Stimulated activated CD4-positive, alpha-beta T cell treated with anti-CD3 and anti-CD28 coated beads, Interleukin-1b, Interleukin-23, amount 100 ng/mL, for 4 hours (primary cell): ENCODE measurements at places on chromosomes 7 and 10.

DNA sequence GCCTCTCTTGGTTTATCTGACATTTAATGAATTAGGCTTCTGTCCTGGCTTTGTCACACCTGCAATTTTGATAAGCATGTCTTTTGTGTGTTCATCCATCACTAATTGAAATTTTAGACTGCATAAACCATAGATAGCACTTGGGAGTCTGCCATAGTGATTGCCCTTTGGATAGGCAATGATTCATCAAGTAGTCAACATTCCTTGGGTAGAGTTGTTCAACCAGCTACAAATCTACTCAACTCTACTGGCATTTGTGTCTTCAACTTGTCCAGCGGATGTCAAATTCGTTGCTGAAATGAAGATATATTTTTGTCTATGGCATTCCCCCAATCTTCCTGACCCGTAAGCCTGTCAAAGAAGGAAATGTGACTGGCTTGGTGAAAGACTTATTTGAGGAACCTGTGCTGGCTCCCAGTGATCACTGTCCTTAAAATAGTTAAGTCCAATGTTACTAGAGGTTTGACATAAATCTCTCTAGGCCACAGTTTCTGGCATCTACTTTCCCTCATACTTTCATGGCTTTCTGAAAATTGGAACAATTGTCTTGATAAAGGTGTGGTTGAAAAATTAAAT lies 33.7 kb upstream of the CREB5 start:
- DNase-seq: no peak

DNA sequence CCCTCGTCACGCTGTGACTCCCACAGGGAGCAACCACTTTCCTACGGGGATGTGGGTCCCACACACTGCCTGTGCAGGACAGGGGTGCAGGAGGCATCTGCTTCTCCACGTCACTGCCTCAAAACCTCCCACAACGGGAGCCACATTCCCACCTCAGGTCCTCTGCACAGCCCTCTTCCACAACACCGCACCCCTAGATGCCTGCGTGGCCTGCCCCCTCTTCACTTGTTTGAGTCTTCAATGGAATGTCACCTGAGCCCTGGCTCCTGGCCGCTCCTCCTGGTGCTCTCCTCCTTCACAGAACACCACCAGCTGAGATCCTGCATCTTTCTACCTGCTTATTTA lies 73.6 kb downstream of the MAD1L1 start:
- no peak for DNase-seq

DNA sequence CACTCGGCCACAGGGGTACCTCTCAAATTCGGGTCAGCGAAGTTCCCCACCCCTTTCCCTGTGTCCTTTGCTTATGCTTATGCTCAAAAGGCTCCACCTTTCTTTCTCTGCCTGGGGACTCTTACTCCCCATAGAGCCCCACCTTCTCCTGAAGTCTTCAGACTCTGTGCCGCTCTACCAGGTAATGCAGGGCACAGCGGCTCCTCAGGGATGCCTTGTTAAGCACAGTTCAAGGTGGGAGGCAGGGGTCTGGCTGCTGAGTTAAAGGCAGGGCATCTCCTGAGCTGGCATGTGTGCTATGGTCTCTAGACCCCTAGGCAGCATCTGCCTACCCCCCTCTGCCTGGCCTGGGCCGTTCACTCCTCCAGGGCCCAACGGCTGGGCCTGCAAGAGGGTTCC lies 3.0 kb upstream of the CXCL12 start:
- no peak for DNase-seq

- DNase-seq: no peak
Observed at GRCh38 chr10:50470345-50470744, 153.4 kb downstream of the SGMS1 start.

- no peak for DNase-seq
Observed at GRCh38 chr7:125122173-125122572, 192.5 kb upstream of the POT1 start.

- DNase-seq: no peak
Observed at GRCh38 chr7:133871757-133872156, 255.4 kb upstream of the LRGUK start.

DNA sequence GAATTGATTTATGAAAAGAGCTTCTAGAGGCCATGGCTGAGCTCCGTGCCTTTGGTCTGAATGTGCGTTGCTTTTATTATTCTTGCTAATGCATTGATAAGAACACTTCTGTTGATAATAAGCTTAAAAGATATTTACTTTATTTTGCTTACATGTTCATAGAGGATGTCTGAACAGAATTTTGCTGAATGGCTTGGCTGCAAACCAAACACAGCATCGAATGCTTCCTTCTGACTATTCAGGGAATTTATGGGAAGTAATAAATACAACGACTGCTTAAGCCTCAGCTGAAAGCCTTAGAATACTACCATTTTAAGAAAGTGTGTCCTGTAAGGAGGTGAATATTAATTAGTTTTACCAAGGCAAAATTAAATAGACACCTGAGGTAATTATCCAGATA lies 643.5 kb upstream of the POT1 start:
- DNase-seq: no peak

DNA sequence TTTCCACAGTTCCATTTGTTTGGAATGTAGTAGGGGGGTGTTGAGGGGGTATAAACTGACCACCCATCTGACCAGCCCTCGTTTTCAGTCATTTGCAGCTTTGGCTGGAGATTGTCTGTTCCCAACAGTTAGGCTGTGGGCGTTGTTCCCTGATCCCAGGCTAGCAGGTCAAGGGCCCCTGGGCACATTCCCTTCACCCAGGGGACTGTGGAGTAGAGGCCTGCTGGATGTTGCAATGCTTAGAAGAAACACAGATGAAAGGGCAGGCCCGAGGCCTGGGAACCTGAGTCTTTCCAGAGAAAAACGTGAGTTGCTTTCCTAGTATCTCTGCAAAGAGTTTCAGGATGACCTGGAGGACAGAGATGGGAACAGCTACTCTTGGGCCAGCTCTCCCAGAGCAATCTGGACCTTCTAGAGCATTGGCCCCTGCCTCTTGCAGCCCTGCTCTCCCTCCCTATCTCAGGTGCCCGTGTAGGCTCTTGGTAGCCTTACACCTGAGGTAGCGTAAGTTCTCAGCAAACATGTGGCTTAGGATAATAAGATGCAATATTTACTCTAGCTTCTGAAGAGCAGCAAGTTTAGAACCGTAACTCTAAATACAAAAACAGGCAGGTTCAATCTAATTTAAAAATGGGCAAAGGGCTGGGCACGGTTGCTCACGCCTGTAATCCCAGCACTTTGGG lies 99.4 kb upstream of the EFCAB10 start:
- no peak for DNase-seq

GRCh38 chr10:113273181-113274163 lies 279.4 kb upstream of the HABP2 start:
- no peak for DNase-seq

DNA sequence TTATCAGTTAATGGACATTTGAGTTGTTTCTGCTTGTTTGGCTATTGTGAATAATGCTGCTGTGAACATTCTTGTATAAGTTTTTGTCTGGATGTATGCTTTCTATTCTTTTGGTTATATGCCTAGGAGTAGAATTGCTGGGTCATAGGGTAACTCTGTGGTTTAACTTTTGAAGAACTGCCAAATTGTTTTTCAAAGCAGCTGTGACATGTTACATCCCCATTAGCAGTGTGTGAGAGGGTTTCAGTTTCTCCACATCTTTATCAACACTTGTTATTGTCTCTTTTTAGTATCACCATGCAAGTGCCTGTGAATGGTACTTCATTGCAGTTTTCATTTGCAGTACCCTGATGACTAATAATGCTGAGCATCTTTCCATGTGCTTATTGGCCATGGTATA lies 2.1 kb upstream of the NDUFB8 start:
- no peak for DNase-seq

DNA sequence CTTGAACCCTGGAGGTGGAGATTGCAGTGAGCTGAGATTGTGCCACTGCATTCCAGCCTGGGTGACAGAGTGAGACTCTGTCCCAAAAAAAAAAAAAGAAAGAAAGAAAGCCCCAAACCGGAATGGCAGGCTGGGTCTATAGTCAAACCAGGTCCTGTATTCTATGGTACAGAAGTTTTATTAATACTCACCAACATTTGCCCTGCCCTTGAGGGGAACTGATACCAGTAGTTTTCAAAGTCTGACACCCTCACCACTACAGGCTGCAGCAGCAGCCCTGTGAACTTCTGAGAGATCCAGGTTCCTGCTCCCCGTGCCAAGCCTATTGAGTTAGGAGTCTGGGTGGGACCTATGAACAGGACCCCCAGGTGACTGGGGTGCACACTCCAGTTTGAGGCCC lies 80.6 kb downstream of the RGS10 start:
- no peak for DNase-seq

- DNase-seq: no peak
Observed at GRCh38 chr10:114311496-114312209, 72.6 kb downstream of the VWA2 start.

GRCh38 chr10:112509558-112510291 lies 62.7 kb downstream of the VTI1A start:
- no peak for DNase-seq

DNA sequence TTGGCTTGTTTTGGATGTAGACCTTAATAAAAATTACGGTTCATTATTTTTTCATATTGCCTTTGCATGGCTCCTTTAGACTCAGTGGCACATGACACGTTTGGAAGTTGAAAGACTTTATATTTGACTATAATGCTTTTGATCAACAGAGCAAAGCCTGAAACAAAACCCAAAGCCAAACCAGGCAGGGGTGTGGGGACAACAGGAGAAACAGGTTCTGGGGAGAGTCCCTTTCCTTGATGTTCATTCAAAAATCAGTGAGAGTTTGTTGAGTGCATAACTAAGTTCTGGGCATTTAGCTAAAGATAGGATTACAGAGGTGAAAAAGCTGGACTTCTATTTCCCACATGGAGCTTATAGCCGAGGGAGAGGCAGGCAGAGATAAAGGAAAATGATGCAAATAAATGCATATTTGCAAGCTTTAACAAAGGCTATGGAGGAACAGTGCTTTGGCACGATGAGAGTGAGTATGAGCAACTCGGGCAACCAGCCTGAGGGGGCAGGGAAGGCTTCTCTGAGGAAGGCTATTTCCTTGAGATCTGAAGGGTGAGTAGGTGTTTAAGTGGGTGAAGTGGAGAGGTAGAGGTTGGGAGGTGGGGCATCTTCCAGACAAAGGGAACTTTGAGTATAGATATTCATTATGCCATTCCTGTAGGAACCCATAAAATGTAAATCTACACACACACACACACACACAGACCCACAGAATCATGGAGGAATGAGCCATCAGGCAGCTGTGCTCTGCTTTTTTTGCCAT lies 34.5 kb upstream of the PDZD8 start:
- DNase-seq: no peak

GRCh38 chr10:48729222-48729621 lies 44.5 kb downstream of the WDFY4 start:
- no peak for DNase-seq

- DNase-seq: no peak
Observed at GRCh38 chr7:6012355-6013104, 3.5 kb downstream of the AIMP2 start.

DNA sequence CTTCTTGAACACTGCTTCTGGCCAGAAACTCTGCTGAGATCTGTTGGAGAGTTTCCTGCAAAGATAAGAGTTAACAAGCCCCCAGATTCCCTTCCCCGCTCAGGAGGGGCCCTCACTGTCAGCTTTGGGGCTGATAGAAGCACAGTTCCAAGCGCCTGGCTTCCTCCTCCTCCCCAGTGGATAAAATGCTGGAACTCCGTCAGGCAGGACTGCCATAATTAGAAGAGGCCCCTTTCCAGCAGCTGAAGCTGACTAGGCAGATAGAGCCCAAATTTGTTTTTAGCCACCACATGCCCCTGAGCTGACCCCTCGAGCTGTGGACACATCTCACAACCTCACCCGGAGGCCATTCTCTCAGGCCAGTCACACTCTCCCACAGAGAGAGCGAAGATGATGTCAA lies 89.4 kb downstream of the TBXAS1 start:
- DNase-seq: no peak

DNA sequence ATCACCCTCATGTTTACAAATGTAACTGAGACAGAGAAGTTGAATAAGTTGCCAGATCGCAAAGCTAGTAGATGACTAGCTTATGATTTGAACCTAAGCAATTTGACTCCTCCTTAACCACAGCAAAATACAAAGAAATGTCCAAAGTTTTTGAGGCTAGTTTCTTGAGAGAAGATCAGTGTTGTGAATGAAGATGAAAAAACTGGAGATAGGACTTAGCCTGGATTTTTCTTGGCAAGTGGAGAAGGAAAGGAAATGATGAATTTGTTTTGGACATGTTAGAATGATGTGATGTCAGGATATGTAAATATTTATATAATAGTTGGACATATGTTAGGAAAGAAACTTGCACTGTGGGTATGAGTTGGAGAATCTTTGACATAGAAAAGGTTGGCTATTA lies 149.8 kb downstream of the LSMEM1 start:
- DNase-seq: no peak

DNA sequence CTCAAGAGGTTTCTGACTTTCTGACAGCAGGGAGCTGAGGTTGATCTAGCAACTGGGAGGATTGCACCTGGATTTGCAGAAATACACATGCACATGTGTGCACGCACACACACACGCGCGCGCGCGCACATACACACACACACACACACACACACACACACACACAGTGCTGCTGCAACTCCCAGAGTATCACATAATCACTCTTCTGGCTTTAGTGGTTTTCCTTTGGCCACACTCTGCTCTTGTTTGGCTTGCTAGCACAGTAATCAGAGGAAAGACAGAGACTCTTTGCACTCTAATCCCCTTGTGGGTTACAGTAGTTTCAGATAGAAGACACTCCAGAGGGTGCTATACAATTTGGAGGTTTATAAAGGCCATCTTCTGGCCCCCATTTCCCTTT lies 705.0 kb downstream of the AUTS2 start:
- DNase-seq: no peak

- DNase-seq: no peak
Observed at GRCh38 chr7:141014125-141014523, 628 bp downstream of the MRPS33 start.

- no peak for DNase-seq
Observed at GRCh38 chr7:19109000-19109946, 8.2 kb downstream of the TWIST1 start.

DNA sequence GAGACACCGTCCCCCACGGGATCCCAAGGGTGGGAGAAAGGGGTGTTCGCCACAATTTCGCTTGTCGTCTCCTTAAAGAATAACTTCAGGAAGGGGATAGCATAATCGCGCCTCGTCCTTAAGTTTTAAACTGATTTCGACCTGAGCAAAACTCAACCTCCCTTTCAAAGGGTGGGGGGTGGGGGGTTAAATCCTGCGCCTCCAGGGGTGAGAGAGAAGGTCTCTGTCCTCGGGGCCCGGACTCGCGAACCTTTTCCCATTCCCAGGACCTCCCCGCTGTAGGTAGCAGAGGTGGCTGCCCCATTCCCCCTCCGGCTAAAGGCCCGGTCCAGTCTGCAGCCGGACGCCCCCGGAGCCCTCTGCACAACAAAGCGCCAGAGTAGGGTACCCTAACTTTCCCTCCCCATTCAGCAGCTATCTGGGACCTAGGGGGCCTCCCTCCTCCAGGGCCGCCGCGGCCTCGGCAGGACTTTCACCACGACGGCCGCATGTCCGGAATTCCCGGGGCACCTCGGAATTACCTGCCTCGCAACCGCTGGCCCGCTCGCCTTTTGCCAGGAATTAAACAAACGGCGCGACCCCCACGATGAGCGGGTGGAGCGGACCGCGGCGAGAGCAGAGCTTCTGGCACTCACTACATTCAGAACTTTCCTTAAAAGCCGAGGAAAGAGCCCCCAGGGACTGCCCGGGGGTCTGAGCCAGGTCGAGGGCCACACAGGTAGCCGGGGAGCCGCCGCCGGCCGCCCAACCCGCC lies 1.7 kb downstream of the CDK6 start:
- no peak for DNase-seq

GRCh38 chr10:116704926-116705325 lies 37.4 kb downstream of the HSPA12A start:
- DNase-seq: no peak
